ENCODE measurements at places on chromosomes 2 and 18.

DNA sequence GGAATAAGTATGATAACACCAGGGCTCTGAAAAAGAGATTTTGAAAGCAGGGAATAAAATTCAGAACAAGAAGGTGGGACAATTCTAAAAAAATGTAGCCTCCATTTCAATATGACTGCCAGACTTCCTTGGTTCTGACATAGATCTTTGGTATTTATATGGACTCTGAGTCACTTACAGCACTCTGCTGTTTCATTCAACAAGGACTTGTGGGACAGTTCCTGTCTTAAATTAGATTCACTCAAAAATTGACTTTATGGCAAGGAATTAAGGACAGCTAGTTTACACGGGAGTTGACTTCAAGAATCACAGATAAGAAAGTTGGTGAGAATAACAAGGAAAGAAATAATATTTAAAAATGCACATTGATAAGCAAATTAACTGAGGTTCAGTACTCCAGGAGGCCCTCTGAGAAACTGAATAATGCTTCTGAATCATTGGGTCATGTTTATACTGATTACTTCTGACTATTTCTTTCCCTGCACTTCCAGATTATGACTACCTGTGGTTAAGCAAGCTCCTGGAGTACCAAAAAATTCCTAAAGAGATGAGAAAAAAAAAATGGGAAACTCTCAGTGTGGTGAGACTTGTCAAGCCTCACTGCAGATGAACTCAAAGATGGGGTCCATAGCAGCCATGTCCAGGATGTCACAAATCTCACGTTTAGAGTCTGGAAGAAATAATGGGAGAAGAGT lies 828.3 kb upstream of the PIK3C3 start:
- H3K4me1 ChIP-seq: no peaks in the 10 kb centered on the region
- H3K36me3 ChIP-seq: no peaks in the 10 kb centered on the region
- H3K27me3 ChIP-seq: no peaks in the 10 kb centered on the region
- H3K27ac ChIP-seq: no peak overlapping the region

DNA sequence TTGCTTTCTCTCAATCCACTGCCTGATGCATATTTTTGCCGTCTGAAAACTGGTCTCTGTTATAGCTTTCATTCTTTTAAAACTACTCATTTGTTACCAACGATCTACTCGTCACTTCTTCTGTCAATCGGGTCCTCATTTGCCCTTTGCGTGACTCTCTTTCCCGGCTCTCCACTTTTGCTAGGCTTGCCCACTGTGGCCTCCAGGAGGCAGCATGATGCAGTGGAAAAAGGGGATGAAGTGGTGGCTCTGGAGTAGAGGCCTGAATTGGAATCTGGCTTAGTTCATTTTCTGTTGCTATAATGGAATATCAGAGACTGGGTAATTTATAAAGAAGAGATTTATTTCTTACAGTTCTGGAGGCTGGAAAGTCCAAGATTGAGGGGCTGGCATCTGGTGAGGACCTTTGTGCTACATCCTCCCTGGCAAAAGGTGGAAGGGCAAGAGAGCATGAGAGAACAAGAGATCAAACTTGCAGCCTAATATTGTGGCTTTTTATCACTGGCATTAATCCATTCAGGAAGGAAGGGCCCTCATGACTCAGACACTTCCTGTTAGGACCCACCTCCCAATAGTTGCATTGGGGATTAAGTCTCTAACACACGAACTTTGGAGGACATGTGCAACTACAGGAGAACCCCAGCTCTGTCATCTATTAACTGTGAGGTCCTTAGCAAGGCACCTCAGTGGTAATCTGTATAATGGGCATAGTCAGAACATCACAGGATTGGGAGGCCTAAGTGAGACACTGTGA lies 15.4 kb downstream of the GDF7 start:
- peaks cover 50% of the 10 kb centered on the region for H3K36me3 ChIP-seq
- H3K4me3 ChIP-seq: no peak overlapping the region
- H3K27me3 ChIP-seq: no peaks in the 10 kb centered on the region
- no peaks in the 10 kb centered on the region for H3K4me1 ChIP-seq

DNA sequence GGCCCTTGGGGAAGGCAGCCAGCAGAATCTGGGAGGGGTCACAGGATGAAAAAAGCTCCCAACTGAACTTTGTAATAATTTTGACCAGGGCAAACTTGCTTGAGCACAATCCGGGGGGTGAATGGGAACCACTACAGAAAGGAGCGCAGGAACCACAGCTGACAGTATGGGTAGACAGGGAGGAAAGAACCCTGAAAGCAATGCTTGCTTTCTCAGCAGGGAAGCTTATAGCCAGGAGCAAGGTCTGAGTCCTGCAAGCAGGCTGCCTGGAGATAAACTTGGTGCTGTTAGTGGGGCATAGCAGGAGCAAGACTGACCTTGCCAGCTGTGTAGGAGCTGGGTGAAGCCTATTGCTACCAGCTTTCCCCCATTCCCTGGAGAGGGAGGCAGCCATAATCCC lies 195.2 kb downstream of the MTCL1 start:
- H3K4me3 ChIP-seq: no peak overlapping the region
- H3K27me3 ChIP-seq: no peaks in the 10 kb centered on the region
- no peak overlapping the region for H3K27ac ChIP-seq
- no peak for DNase-seq
- no peaks in the 10 kb centered on the region for H3K4me1 ChIP-seq

DNA sequence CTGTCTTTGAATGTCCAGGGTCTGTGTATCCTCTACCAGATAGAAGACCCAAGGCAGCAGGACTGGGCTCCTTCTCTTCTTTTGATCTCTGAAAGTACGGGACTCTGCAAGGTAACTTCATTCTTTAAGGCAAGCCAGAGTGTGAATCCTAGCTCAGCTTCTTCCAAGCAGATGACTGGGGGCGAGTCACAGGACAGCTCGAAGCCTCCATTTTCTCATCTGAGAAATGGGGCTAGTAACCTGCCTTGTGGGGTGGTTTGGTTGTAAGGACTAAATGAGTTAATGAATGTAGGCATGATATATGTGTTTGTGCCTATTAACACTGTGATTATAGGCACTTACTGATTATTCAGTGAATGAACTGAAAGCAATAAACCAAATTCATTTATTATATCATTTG lies 46.7 kb downstream of the DGKD start:
- DNase-seq: no peak
- no peaks in the 10 kb centered on the region for H3K27me3 ChIP-seq
- no peaks in the 10 kb centered on the region for H3K4me1 ChIP-seq

- no peak overlapping the region for H3K4me3 ChIP-seq
Observed at GRCh38 chr2:224101820-224102630, 62.9 kb upstream of the SERPINE2 start.

DNA sequence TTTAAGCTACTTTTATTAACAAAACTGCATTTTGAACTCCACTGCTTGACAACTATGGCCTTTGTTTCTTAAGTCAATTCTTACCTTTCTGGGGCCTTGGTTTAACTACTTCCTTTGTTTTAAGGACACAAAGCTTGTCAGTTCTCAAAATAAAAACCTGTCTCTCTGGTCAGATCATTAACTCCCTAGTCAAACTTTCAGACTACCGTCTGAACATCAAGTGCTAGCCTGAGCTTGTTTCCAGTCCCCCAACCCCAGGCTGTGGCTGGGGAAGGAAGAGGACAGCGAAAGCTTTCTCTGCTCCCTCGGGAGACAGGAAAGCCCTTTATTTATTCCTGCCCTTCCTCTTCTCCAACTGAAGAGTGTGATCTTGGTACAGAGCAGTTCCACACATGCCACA lies 1.7 kb downstream of the SH3YL1 start:
- H3K4me3 ChIP-seq: no peak overlapping the region
- peaks cover 19% of the 10 kb centered on the region for H3K4me1 ChIP-seq
- no peak overlapping the region for H3K27ac ChIP-seq
- no peaks in the 10 kb centered on the region for H3K36me3 ChIP-seq

- H3K27ac ChIP-seq: no peak overlapping the region
- no peaks in the 10 kb centered on the region for H3K36me3 ChIP-seq
- no peak overlapping the region for H3K4me3 ChIP-seq
- no peaks in the 10 kb centered on the region for H3K4me1 ChIP-seq
- DNase-seq: no peak
- no peaks in the 10 kb centered on the region for H3K27me3 ChIP-seq
Observed at GRCh38 chr2:62415019-62415431, 91.0 kb downstream of the TMEM17 start.

- no peak overlapping the region for H3K4me3 ChIP-seq
- DNase-seq: no peak
- no peaks in the 10 kb centered on the region for H3K36me3 ChIP-seq
- H3K27me3 ChIP-seq: no peaks in the 10 kb centered on the region
Observed at GRCh38 chr2:236874866-236875481, 210.7 kb upstream of the COPS8 start.

GRCh38 chr18:48293954-48294898 lies 115.0 kb downstream of the ZBTB7C start:
- H3K4me3 ChIP-seq: no peak overlapping the region
- no peaks in the 10 kb centered on the region for H3K4me1 ChIP-seq
- peak; percentile 59 for DNase-seq
- no peaks in the 10 kb centered on the region for H3K27me3 ChIP-seq
- no peak overlapping the region for H3K27ac ChIP-seq

GRCh38 chr2:29097569-29097968 lies 17.6 kb upstream of the CLIP4 start:
- H3K4me3 ChIP-seq: no peak overlapping the region
- H3K27me3 ChIP-seq: no peaks in the 10 kb centered on the region
- H3K27ac ChIP-seq: no peak overlapping the region
- DNase-seq: no peak

DNA sequence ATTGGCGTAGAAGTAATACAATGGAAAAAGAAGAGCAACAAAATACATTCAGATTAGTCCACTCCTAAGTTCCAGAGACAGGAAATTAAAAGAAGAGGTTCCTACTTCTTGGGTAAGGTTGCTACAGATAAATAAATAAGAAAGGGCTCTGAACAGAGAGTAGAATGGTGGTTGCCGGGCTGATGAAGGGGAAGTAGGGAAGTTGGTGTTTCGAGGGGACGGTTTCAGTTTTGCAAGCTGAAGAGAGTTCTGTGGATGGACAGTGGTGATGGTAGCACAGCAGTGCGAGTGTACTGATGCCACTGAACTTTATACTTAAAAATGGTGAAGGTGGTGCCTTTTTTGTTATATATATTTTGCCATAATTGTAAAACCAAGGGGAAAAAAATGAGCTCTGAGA lies 48.2 kb downstream of the CABYR start:
- no peak overlapping the region for H3K4me3 ChIP-seq
- no peaks in the 10 kb centered on the region for H3K27me3 ChIP-seq
- no peaks in the 10 kb centered on the region for H3K36me3 ChIP-seq

DNA sequence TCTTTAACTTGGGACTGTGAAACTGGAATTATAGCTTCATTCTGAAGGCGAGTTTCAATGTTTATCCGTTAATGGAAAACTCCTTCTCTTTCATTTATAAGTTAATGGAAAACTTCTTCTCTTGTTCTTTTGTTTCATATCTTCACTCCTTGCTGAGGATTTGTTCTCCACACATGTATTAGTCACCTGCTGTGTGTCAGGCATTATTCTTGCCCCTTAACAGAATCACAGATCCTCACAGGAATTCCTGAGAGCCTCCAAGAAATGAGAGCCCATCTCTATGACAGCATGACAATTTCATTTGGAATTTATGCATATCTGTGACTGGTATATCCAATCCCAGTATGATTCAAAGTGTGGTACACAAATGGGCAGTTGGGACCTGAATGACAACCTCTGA lies 545.8 kb downstream of the BCL11A start:
- H3K36me3 ChIP-seq: no peaks in the 10 kb centered on the region
- H3K4me1 ChIP-seq: no peaks in the 10 kb centered on the region
- no peaks in the 10 kb centered on the region for H3K27me3 ChIP-seq
- H3K27ac ChIP-seq: no peak overlapping the region

DNA sequence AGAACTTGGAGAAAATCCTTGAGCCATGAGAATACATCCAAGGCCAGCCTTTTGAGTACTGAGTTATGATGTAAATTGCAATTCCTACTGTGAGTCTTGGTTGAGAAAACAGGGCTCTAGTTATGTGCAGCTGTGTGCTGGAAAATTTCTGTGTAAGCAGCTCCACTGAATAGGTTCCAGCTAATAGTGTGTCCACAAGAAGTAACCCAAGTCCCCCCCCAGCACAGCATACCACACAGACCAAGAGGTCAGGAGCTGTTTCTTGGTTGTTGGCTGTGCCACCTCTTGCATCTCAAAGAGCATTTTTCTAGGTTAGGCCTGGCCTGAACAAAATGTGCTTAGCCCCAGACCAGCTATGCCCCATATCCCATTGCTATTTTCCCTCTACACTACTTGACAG lies 36.8 kb upstream of the APCDD1 start:
- H3K4me3 ChIP-seq: no peak overlapping the region
- DNase-seq: peak; percentile 47
- H3K36me3 ChIP-seq: no peaks in the 10 kb centered on the region
- H3K27me3 ChIP-seq: no peaks in the 10 kb centered on the region
- peaks cover 29% of the 10 kb centered on the region for H3K4me1 ChIP-seq

DNA sequence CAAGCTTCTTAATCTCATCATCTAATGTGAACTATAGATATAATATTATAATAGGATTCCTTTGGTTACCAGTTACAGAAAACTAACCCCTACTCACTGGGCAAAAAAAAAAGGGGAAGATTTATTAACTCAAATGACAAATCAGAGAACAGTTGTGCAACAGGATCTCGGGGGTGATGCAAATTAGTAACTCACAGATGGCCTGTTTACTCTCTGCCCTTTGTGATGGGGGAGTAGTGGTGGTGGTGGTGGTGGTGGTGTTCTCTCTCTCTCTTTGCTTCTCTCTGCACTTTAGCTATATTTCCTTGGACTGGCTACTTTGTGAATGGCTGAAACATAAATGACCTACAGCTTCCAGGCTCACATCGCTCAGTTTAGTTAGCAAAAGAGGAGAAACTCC lies 59.0 kb downstream of the TMEM247 start:
- H3K4me3 ChIP-seq: no peak overlapping the region
- no peaks in the 10 kb centered on the region for H3K36me3 ChIP-seq
- no peaks in the 10 kb centered on the region for H3K4me1 ChIP-seq
- DNase-seq: no peak
- no peaks in the 10 kb centered on the region for H3K27me3 ChIP-seq

DNA sequence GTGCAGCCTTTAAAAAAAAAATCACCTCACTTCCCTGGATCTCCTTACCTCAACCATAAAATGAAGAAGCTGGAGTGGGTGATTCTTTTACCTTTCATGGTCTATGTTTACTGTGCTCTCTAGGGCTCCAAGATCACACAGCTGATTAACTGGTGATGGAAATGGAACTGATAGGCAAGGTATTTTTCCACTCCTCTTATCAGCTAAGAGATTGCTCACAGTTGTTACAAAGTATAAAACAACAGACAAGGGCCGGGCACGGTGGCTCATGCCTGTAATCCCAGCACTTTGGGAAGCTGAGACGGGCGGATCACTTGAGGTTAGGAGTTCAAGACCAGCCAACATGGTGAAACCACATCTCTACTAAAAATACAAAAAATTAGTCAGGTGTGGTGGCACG lies 14.5 kb downstream of the RPS27A start:
- peaks cover 97% of the 10 kb centered on the region for H3K36me3 ChIP-seq
- no peak overlapping the region for H3K27ac ChIP-seq
- no peaks in the 10 kb centered on the region for H3K4me1 ChIP-seq
- no peak overlapping the region for H3K4me3 ChIP-seq
- H3K27me3 ChIP-seq: no peaks in the 10 kb centered on the region

GRCh38 chr2:149735237-149735958 lies 147.8 kb upstream of the MMADHC start:
- no peaks in the 10 kb centered on the region for H3K27me3 ChIP-seq
- no peak for DNase-seq
- H3K4me1 ChIP-seq: no peaks in the 10 kb centered on the region
- H3K36me3 ChIP-seq: no peaks in the 10 kb centered on the region
- no peak overlapping the region for H3K27ac ChIP-seq

Data from tibial artery (tissue), 4 donors.